Stimulated activated CD8-positive, alpha-beta memory T cell treated with anti-CD3 and anti-CD28 coated beads, Interleukin-2, amount 100 ng/mL, for 1 hour (primary cell): ENCODE measurements at places on chromosomes 13 and 19.

GRCh38 chr19:28640506-28640905, 572.4 kb downstream of the UQCRFS1 start:
- no peak for DNase-seq

GRCh38 chr13:110152351-110152750, 154.6 kb downstream of the COL4A1 start:
- no peak for DNase-seq

- DNase-seq: no peak
These were observed 13.3 kb downstream of the NDUFB7 start for GRCh38 chr19:14558370-14559066.

DNA sequence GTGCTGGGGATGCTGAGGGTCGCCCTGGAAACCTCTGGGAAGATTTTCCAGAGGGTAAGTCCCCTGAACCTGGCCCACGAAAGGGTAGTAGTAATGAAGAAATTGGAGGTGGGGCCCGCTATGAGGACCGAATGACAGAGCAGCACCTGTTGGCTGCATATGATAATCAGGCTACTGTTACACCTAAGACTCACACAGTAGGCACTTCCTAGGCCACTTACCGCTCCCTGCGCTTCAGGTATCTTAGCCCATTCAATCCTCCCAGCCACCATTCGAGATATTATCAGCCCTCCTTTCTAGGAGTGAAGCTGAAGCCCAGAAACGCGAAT, 4.3 kb upstream of the LRFN3 start:
- DNase-seq: no peak

- no peak for DNase-seq
These were observed 31.8 kb upstream of the ADGRE5 start for GRCh38 chr19:14349426-14349825.

GRCh38 chr19:42985588-42985987, 40.7 kb downstream of the PSG11 start:
- DNase-seq: no peak
